Activated CD8-positive, alpha-beta T cell treated with anti-CD3 and anti-CD28 coated beads, Interleukin-2, amount 10 ng/mL, durations not matched to agents 7 days and 5 days (primary cell): ENCODE measurements at places on chromosomes 2 and 18. TPM values are rescaled to one million over a fixed set of nuclear protein-coding genes. Genes with fewer than 3 reads are reported as not detected.

DNA sequence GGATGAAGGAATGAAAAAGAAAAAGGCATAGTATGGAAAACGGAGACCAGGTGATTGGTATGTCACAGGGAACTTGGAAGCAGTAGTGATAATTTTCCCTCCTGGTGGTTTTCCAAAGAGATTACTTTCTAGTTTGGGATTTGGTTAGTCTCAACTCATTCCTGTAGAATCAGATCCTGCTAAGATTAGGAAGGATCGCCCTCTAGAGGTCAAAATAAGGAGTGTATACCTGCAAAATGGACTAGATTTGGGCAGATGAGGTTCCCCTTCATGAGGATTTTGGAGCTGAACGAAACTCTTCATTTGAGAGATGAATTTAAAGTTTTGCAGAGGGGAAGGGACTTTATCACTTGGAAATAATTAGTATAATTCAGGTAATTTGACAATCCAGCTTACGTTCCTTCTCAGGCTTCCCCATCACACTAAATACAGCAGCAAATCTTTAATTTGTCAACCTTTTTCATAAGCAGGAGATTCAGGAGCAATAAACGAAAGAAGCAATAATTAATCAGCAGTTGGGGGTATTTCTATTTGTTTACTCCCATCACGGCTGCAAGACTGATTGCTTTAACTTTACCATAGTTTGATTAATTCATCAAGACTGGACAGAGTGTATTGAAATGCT is 65.2 kb downstream of the CCDC195 start:
- no peak overlapping the region for H3K4me3 ChIP-seq
- peaks cover 5% of the 10 kb centered on the region for H3K27me3 ChIP-seq
- H3K36me3 ChIP-seq, result no peaks in the 10 kb centered on the region
- no peak overlapping the region for H3K27ac ChIP-seq
- peak; percentile 23 for DNase-seq

- no peak for DNase-seq
- no peak overlapping the region for H3K4me3 ChIP-seq
- H3K27ac ChIP-seq, result no peak overlapping the region
- no peaks in the 10 kb centered on the region for H3K36me3 ChIP-seq
Observed at GRCh38 chr2:29576231-29576630, 345.2 kb downstream of the ALK start.

DNA sequence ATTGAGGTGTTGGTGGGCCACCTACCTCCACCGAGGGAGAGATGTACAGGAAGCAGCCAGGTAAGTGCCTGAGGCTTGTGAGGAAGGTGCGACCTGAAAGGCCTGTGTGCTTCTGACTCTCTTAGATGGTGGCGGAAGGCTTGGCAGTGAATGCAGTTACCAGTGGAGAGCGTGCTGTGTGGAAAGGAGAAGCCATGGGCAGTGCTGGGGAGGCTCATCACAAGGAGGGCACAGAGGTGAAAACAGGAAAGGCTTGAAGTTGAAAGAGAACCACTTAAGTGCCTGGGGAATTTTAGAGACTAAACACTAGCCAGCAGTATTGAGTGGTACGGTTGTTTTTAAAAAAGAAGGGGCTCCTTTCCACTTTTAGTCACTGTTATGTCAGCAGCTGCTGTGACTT is 130.9 kb downstream of the ZNF407 start:
- H3K27me3 ChIP-seq, result no peaks in the 10 kb centered on the region
- no peak overlapping the region for H3K4me3 ChIP-seq
- no peak overlapping the region for H3K27ac ChIP-seq
- H3K4me1 ChIP-seq, result peaks cover 5% of the 10 kb centered on the region

DNA sequence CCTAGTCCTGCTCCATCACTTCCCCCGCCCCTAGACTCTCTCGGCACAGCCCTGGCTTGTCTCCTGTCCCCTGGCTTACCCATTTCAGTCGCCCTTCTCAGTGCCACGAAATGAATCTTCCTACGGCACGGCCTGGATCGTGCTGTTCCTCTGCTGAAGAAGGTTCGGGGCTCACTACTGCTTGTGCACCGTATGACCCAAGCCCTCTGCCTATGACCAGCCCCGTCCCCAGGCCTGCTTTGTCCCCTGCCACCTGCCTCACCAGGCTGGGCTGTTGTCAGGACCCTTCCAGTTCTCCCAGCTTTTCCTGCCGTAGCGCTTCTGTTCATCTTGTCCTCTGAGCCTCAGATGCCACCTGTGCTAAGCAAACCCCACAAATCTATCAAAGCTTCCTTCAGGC is 13.9 kb downstream of the CHMP1B start:
- H3K27ac ChIP-seq, result no peak overlapping the region
- no peak for DNase-seq
- H3K4me1 ChIP-seq, result peaks cover under 1% of the 10 kb centered on the region
- H3K4me3 ChIP-seq, result no peak overlapping the region

DNA sequence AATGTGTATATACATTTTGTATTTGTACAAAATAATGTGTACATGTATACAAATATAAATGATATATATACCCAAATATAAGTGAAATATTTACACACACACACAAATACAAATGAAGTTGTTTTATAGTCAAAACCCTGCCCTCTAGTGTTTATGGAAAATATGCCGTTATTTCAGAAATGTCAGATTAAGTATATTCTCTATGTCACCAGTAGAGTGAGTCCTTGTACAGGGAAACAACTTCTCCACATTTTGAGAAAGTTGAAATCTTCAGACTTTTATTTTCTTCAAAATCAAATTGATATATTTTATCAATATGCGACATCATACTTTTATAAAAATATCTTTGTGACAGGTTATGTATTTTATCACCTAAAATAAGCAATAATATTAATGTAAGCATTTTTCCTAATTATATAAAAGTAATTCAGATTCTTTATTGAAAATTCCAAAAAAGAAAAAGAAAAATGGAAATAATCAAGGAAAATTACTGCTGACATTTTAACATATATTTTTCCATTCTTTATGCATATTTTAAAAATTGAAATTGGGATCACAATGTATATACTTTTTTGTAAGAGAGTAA is 22.4 kb downstream of the ARL6IP6 start:
- H3K4me1 ChIP-seq, result no peaks in the 10 kb centered on the region
- H3K36me3 ChIP-seq, result peaks cover 43% of the 10 kb centered on the region
- H3K27me3 ChIP-seq, result no peaks in the 10 kb centered on the region
- H3K4me3 ChIP-seq, result no peak overlapping the region
- DNase-seq, result no peak

DNA sequence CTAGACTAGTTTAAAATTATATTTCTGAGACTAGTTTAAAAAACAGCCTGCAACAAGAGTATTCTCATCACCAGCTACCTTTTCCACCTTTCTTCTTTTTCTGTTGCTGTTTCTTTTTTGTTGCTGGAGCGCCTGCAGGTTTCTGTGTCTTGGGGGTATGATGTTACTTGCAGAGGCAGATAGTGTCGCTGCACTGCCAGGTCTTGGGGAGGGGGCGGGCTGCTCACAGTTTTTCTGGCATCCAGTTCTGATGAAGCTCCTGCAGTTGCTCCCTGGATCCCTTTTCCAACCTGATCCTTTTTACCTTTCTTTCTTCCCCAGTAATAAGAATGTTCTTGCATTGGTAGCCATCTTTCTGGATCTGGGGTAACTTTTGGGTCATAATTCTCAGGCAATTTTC is 8.0 kb upstream of the C18orf32 start:
- H3K4me3 ChIP-seq, result no peak overlapping the region
- no peak for DNase-seq
- peaks cover 20% of the 10 kb centered on the region for H3K4me1 ChIP-seq
- peaks cover 7% of the 10 kb centered on the region for H3K27me3 ChIP-seq

DNA sequence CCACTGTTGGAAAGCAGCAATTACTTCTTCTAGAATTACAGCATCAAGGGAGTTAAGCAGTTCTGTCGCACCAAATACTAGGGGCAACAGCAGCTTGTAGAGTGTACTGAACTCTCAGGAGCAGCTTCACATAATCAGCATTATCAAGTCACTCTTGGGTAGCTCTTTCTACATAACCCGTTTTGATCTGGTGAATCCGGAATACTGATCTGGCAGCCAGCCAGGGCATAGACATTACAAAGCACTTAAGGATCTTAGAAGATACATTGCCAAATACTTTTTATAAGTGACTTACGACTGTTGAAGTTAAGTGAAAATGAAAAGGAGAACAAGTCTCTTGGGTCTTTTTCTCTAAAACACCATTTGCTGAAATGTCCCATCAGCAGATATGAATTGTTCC is 73.2 kb upstream of the NETO1 start:
- no peak overlapping the region for H3K27ac ChIP-seq
- no peak overlapping the region for H3K4me3 ChIP-seq
- no peaks in the 10 kb centered on the region for H3K36me3 ChIP-seq

DNA sequence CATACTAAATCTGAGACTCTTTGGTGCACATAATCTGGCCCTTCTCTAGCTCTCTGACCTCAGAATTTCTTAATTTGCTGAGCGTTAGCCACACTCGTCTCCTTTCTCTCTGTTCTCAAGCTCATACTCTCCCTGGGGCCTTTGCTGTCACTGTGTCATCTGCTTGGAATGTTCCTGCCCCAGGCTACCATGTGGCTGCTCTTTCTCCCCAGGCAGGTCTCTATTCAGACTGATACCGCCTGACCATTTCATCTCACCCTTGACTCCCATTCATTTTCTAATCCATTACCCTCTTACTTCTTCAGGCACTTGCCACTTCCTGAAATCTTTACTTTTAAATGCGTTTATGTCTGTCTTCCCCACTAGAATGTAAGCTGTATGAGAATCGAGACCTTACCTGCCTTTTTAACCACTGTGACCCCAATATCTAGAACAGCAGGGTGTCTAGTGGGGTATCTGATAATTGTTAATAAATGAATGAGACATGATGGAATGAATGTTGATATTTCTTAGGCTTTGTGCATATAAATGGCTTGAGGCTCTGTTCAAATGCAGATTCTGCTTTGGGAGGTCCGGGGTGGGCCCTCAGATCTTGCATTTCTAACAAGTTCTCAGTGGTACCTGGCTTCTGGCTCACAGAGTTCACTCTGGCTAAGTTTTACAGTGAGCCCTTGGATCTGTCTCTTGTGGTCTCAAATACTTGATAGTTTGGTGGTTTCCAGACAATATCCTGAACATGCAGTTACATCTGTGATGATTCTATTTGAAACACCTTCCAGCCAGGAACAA is 89.9 kb upstream of the EPC2 start:
- H3K36me3 ChIP-seq, result no peaks in the 10 kb centered on the region
- H3K4me3 ChIP-seq, result no peak overlapping the region

- no peak overlapping the region for H3K4me3 ChIP-seq
- peaks cover 10% of the 10 kb centered on the region for H3K4me1 ChIP-seq
- peaks cover 33% of the 10 kb centered on the region for H3K27me3 ChIP-seq
- peaks cover 7% of the 10 kb centered on the region for H3K36me3 ChIP-seq
- H3K27ac ChIP-seq, result no peak overlapping the region
Observed at GRCh38 chr18:23703057-23703986, 14.1 kb downstream of the LAMA3 start.

DNA sequence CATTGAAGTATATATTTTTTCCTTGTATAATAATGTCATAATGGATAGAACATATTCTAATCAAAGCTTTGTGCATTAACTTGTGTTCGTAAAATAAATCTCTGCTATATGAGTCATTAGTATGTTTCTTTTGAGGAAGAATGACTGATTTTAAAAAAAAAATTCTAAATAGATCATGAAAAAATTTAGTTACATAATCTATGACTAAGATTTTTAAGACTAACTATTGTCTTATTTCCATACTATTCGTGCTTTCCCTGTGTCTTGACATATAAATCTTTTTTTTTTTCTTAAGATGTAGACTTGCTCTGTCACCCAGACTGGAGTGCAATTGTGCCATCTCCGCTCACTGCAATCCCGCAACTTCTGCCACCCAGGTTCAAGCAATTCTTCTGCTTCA is 226.1 kb downstream of the DSEL start:
- DNase-seq, result no peak
- H3K4me1 ChIP-seq, result no peaks in the 10 kb centered on the region
- H3K27me3 ChIP-seq, result no peaks in the 10 kb centered on the region
- no peak overlapping the region for H3K4me3 ChIP-seq
- no peaks in the 10 kb centered on the region for H3K36me3 ChIP-seq

DNA sequence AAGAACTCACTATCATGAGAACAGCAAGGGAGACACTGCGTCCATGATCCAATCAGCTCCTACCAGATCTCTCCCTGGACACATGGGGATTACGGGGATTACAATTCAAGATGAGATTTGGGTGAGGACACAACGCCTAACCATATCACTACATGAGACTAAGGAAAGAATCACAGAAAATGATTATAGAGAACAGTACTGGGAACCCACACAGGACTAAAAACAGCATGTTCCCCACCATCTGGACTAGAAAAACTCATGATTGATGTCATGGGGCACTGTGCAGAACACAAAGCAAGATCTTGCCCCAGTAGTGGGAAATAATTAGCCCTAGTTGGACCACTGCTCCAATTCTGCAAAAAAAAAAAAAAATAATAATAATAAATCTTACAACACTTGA is 63.5 kb downstream of the HIBCH start:
- H3K4me3 ChIP-seq, result no peak overlapping the region
- H3K4me1 ChIP-seq, result no peaks in the 10 kb centered on the region
- peaks cover 33% of the 10 kb centered on the region for H3K36me3 ChIP-seq
- H3K27ac ChIP-seq, result no peak overlapping the region
- no peaks in the 10 kb centered on the region for H3K27me3 ChIP-seq

DNA sequence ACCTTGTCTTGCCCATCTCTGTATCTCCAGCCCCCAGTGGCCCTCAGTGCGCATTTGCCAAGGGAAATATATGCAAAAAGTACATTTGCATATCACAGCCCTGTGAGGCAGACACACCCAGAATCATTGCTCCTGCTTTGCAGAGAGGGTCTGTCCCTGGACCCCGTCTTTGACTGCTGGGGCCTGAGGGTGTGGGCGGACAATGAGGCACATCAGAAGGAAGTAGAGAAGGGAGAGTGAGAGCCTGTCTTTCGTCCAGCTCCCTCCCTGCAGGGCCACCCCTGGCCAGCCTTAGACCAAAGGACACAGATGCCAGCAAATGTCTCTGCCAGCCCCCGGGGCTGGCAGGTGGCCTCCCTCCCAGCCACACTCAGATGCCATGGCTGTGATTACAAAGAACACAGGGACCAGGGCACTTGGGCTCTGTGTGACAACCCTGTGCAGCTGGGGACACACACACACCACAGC is 516.2 kb upstream of the MYT1L start:
- H3K4me3 ChIP-seq, result no peak overlapping the region
- DNase-seq, result no peak
- no peaks in the 10 kb centered on the region for H3K4me1 ChIP-seq
- H3K36me3 ChIP-seq, result no peaks in the 10 kb centered on the region

- peaks cover 1% of the 10 kb centered on the region for H3K27me3 ChIP-seq
- peaks cover 6% of the 10 kb centered on the region for H3K4me1 ChIP-seq
- H3K36me3 ChIP-seq, result no peaks in the 10 kb centered on the region
- H3K4me3 ChIP-seq, result no peak overlapping the region
- H3K27ac ChIP-seq, result no peak overlapping the region
Observed at GRCh38 chr2:234910186-234910679, 41.6 kb upstream of the SH3BP4 start.

- H3K27ac ChIP-seq, result no peak overlapping the region
- H3K36me3 ChIP-seq, result no peaks in the 10 kb centered on the region
- DNase-seq, result no peak
- no peak overlapping the region for H3K4me3 ChIP-seq
- no peaks in the 10 kb centered on the region for H3K4me1 ChIP-seq
- no peaks in the 10 kb centered on the region for H3K27me3 ChIP-seq
Observed at GRCh38 chr2:229088517-229088913, 182.6 kb downstream of the PID1 start.

- H3K4me3 ChIP-seq, result no peak overlapping the region
- H3K4me1 ChIP-seq, result no peaks in the 10 kb centered on the region
- peaks cover 72% of the 10 kb centered on the region for H3K36me3 ChIP-seq
- DNase-seq, result no peak
Observed at GRCh38 chr2:224777559-224777930, 61.4 kb upstream of the CCDC195 start.

The OTX1 gene
- total RNA-seq, result not detected

The ARHGEF33 gene
- not detected for total RNA-seq

The MPHOSPH10 gene
- total RNA-seq, result 40.1 TPM

The MEP1B gene
- not detected for total RNA-seq

The DAW1 gene
- total RNA-seq, result not detected

The CHN1 gene
- total RNA-seq, result 0.11 TPM

The CHRND gene
- total RNA-seq, result not detected

The TRABD2A gene
- 73.2 TPM for total RNA-seq
